GM23248 (cell line): ENCODE measurements at places on chromosomes 7 and 10. TPM values are rescaled to one million over a fixed set of nuclear protein-coding genes. Genes with fewer than 3 reads are reported as not detected.

Gene RSPH10B
- total RNA-seq, result not detected in 2 replicates

Gene TDRD1
- not detected in 2 replicates for total RNA-seq

Gene CCL24
- not detected in 2 replicates for total RNA-seq

Gene SPDYE2B
- not detected in 2 replicates for total RNA-seq

Gene CTTNBP2
- not detected in 2 replicates for total RNA-seq
